ENCODE measurements at places on chromosomes 2 and 18.

- no peak for DNase-seq
Observed at GRCh38 chr2:140248623-140249022, 1468.4 kb upstream of the NXPH2 start.

DNA sequence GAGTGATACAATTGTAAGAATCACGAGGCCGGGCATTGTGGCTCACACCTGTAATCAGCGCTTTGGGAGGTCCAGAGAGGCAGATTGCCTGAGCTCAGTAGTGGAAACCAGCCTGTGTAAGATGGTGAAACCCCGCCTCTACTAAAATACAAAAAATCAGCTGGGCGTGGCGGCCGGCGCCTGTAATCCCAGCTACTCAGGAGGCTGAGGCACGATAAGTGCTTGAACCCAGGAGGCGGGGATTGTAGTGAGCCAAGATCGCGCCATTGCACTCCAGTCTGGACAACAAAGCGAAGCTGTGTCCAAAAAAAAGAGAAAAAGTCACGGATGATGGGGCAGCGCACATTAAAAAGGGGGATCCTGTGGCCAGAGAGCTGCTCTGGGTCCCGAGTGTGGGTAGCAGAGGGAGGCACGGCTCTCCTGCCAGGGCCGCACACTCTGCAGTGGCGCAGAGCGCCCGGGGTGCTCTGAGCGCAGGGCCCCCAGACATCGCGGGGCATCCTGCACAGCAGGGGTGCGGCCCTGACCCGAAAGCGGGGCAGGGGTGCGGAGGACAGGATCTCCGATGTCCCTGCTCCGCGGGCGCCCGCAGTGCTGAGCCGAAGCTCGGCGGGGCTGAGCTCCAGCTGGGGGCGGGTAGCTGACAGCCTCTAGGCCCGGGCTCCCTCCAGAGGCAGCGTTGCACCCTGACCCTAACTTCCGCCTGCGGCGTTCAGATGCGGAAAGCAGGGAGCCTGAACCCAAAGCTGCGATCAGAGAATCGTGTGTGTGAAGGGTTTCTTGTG is 30.4 kb upstream of the RAB6D start:
- DNase-seq, result peak; percentile 78

- DNase-seq, result peak; percentile 1
Observed at GRCh38 chr2:10554961-10555809, 107.1 kb upstream of the ODC1 start.

- no peak for DNase-seq
Observed at GRCh38 chr2:39803839-39804238, 24.8 kb upstream of the THUMPD2 start.

GRCh38 chr2:104923665-104924064 is 69.8 kb downstream of the POU3F3 start:
- DNase-seq, result no peak

- DNase-seq, result no peak
Observed at GRCh38 chr2:172481507-172482262, 54.3 kb downstream of the ITGA6 start.

- DNase-seq, result peak; percentile 2
Observed at GRCh38 chr2:166628478-166629136, 134.6 kb upstream of the SCN7A start.

GRCh38 chr2:5720426-5720825 is 28.2 kb downstream of the SOX11 start:
- no peak for DNase-seq

DNA sequence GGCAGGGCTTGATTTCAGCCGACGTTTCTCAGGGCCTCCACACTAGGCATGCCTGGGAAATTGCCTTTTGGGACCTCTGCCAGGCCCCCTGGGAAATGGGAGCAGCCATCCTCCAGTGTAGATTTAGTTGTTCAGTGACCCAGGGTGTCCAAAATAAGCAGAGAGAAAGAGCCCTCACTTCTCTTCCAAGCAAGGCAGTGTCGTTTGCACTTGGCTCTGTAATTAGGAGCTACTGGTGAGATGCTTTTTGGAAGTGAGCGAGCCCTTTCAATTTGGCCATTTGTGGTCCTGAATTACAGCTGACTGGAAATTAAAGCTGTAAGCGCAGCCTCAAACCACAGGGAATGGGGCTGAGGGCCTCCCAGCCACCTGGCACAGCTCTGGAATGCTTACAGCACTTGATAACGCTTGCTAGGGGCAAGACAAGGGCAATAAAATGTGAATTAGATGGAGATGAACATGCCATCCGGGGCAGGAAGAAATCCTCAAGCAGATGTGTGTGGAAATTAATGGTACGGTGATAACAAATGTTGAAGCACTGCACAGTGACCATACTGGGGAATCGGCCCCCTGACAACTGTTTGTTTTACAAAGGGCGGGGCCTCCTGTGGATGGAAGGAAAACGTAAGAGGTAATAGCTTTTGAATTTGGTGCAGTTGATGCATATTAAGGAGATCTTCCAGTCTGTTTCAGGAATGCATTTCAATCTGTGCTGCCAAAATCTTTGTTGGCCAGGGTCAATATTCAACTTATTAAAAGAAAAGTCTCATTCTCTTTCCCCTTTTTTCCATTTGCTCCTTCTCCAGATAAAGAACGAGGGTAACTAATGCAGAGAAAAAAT is 173.1 kb downstream of the UXS1 start:
- DNase-seq, result peak; percentile 86
